ENCODE measurements at places on chromosomes 12 and 14.

- no peak for DNase-seq
Observed at GRCh38 chr12:108613548-108613947, 15.7 kb upstream of the TMEM119 start.

DNA sequence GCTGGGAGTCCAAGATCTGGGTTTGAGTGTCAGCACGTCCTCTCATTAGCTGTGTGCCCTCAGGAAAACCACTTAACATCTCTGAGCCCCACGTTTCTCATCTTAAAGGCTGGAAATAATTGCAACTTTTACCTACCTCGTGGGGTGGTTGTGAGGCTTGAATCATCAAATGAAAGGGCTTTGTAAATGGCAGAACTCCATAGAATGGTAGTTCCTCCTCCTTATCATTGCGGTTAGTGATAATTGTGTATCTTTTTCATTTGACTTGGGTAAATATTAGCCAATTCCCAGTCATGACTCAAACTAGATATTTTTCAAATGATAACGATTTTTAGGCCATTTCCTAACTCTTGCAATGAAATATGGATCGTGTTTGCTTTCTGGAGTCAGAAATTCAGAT, 205.5 kb downstream of the CHST11 start:
- DNase-seq, result no peak

- no peak for DNase-seq
Observed at GRCh38 chr12:1857086-1857485, 36.7 kb downstream of the LRTM2 start.

DNA sequence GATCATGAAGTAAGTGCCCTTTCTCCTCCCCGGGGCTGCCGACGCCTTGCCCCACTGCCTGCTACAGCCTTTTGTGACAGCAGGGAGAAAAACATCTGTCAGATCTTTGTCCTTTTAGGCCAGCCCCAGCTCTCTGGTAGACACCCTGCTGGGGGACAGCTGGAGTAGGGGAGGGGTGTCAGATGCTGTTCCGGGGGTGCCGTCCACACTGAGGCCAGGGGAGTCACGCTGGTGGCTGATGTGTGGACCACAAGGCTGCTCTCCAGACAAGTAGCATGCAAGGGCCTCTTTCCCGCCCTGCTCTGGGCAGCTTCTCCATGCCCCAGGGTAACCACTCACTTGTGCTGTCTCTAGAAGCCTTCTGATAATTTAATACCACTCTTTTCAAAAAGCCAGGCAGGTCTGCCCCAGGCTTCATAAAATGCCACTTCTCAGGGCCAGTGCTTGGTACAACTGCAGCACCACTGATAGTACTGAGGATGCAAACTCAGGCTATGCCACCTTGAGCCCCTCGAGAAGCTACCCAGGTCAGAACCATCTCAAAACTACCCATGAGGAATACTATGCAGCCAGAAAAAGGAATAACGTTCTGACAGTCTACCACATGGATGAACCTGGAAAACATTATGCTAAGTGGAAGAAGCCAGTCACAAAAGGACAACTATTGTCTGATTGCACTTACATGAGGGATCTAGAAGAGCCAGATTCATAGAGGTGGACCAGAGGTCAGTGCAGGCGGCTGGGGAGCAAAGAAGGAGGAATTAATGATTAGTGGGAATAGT, 66.0 kb upstream of the RIN3 start:
- DNase-seq, result no peak

- no peak for DNase-seq
Observed at GRCh38 chr12:45775964-45776363, 46.5 kb downstream of the ARID2 start.

GRCh38 chr12:132530447-132530846, 40.5 kb downstream of the FBRSL1 start:
- DNase-seq, result no peak

DNA sequence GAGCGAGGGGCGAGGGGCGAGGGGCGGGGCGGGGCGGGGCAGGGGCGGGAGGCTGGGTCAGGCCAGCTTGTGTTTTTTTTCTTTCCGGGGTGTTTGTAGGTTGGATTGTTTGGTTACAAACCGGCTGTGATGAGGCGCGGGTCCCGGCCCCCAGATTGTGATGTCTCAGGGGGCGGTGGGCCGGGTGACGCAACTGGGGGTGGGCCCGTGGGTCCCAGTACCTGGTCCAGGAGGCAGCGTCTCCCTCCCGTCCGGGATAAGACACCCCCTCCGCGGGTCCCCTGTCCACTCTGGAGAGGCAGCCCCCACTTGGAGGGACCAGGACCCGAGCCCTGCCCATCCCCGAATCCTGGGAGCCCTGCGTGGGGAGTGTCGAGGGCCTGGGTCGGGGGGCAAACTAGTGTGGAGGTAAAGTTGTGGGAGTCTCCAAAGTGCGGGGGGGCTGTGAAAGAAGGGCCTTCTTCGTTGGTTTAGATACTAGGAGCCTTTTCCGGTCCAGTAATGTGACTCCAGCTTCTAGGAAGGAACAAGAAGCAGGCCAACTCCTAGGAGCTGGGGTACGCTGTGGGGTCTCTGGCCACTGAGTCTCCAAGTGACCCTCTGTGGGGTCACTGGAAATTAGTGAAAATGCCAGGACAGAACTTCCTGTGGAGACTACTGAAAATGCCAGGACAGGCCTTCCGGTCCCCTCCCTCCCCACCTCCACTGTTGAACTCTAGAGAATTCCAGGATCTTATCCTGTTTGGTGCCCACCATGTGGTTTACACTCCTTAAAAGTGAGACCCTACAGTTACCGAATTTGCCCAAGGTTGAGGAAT, 579 bp upstream of the CLMN start:
- no peak for DNase-seq

GRCh38 chr12:126763359-126763758, 1503.6 kb upstream of the TMEM132C start:
- no peak for DNase-seq

DNA sequence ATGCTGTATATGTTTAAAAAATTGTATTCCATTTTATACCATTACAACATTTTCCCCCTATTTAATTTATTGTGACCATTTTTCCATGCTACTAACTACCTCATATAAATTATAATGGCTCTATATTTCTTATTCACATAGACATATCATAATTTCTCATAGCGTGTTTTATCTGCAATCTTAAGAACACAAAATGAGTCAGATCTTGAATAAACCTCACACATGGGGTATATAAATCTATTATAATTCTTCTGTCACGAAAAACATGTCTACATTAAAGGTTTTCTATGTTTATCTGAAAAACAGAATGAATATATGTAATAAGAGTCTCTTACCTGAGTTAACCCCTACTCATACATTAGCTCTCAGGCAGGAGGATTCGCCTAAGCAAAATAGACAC, 50.5 kb upstream of the ERGIC2 start:
- DNase-seq, result no peak

- no peak for DNase-seq
Observed at GRCh38 chr14:35989736-35990135, 163.6 kb downstream of the BRMS1L start.

All from GM23248 (cell line).